ENCODE measurements at places on chromosomes 4 and X.

GRCh38 chr4:83552083-83552482, 16.2 kb downstream of the GPAT3 start:
- H3K27me3 ChIP-seq = no peaks in the 10 kb centered on the region
- no peak overlapping the region for H3K4me3 ChIP-seq
- no peak overlapping the region for H3K27ac ChIP-seq

DNA sequence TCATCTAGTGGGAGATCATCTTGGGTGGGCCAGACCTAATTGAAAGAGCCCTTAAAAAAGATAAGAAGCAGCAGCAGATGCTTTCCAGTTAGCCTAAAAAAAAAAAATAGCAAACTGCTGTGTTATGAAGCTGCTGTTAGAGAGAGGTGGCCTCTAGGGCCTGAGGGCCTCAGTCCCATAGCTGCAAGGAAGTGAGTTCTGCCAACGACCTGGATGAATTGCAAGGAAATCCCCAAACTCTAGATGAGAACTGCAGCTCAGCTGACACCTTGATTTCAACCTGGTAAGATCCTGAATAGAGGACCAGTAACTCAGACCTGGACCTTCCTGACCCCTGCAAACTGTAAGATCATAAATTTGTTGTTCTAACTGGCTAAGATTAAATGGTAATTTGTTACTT, 275.2 kb downstream of the TENM3 start:
- H3K27me3 ChIP-seq = no peaks in the 10 kb centered on the region
- H3K4me3 ChIP-seq = no peak overlapping the region
- H3K4me1 ChIP-seq = no peaks in the 10 kb centered on the region
- no peak for DNase-seq
- no peak overlapping the region for H3K27ac ChIP-seq

- no peaks in the 10 kb centered on the region for H3K27me3 ChIP-seq
- H3K4me1 ChIP-seq = no peaks in the 10 kb centered on the region
- no peak overlapping the region for H3K27ac ChIP-seq
- no peaks in the 10 kb centered on the region for H3K36me3 ChIP-seq
- DNase-seq = no peak
Observed at GRCh38 chr4:114093221-114093715, 113.8 kb upstream of the ARSJ start.

DNA sequence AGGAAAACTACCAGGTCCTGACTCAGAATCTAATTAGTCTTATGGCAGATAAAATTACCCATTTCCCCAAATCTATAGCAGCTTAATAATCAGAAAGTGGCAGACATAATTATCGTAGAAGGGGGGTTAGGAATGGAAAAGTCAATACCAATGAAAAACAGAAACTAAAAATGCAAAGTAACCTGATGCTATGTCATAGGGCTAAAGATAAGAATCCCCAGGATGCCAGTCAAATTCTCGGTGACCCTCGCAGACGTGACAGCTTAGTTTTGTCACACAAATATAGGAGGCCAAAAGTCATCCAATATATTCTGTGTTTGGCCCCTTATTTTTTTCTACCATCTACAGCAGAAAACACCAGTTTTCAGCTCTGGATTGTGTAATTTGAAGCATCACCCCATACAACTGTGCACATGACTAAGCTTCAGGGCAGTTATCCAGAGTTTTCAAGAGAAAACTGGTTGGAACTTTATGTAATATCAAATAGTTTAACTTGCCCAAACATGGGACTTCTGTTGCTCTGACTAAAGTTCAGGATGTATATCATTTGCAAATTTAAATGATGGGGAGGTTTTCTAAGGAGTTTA, 30.9 kb downstream of the RASSF6 start:
- H3K4me1 ChIP-seq = no peaks in the 10 kb centered on the region
- H3K4me3 ChIP-seq = no peak overlapping the region
- no peak for DNase-seq

- no peaks in the 10 kb centered on the region for H3K36me3 ChIP-seq
- no peaks in the 10 kb centered on the region for H3K4me1 ChIP-seq
- no peak overlapping the region for H3K4me3 ChIP-seq
- H3K27me3 ChIP-seq = no peaks in the 10 kb centered on the region
Observed at GRCh38 chr4:52015366-52015765, 4.8 kb downstream of the LRRC66 start.
